ENCODE measurements at places on chromosomes 11 and 22.

DNA sequence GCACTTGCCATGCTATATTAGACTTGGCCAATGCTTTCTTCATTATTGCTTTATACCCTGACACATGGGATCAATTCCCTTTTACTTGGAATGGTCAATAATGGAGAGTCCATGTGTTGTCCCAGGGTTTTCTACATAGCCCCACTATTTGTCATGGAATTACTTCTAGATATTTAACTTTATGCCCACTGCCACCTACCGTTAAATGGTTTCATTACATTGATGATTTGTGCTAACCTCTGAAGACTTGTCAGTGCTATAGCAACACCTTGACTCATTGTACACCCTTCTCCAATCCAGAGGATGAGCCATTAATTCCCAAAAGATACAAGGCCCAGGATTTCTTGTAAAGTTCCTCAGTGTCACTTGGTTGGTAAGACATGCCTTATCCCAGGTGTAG, 31.4 kb upstream of the SLC22A25 start:
- DNase-seq: no peak

DNA sequence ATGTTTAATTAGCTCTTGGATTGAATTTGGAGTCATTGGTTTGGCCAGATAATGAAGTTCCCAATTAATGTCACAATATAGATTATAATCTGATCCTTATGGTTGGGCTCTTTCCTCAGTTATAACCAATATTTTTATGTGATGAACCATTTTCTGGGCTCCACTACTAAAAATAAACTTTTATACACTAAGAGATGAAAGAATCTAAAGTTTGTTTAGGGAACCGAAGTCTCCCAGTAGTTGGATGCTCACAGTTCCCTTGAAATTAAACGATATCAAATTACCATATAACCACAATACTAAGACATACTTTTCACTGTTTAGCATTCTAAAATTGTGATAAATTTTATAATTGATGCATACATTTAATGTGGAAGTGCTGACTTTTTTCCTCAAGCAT, 47.0 kb upstream of the ARHGAP42 start:
- DNase-seq: no peak

DNA sequence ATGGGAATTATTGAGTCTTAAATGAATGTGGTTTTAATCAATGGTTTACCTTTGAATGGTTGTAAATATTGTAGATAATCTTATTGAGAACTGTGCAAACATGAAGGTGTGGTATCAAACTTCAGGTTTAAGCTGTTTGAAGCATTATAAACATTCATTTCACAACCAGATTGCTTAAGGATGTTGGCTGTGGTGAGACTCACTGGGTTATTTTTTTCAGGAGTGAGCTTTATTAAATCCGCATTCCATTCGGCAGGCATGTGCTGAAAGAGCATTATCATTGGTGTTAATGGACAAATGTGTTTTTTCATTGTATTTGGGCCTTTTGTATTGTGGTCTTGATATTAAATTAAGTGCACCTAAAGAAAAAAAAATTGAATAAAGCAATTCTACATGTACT, 9.7 kb downstream of the MMP3 start:
- DNase-seq: no peak

GRCh38 chr22:46900549-46900948, 138.1 kb downstream of the TBC1D22A start:
- DNase-seq: no peak
